ENCODE measurements at places on chromosomes 12 and 14.

GRCh38 chr12:73629893-73630831 lies 907.5 kb upstream of the ATXN7L3B start:
- DNase-seq = no peak

- DNase-seq = no peak
Observed at GRCh38 chr14:92322516-92322915, 449 bp upstream of the SLC24A4 start.

GRCh38 chr14:55267820-55268219 lies 3.4 kb upstream of the FBXO34 start:
- DNase-seq = no peak

DNA sequence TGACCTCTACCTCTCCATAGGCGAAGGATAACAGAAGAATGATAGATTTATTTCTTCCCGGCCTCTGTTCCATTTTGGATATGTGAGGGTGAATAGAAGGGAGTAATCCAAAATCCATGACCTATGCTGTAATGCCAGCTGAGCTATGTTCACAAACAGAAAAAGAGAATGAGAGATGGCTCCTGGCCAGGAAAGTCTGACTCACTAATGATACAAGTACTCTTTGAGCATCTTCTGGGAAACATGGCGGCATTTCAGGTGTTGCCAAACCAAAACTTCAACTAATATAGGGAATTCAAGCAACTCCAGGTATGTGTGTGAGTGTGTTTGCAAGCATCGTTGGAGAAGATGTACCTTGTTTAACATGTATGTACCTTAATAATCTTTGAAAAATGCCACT lies 55.1 kb downstream of the MED13L start:
- peak; percentile 15 for DNase-seq

GRCh38 chr14:97491697-97492096 lies 694.5 kb downstream of the VRK1 start:
- no peak for DNase-seq

DNA sequence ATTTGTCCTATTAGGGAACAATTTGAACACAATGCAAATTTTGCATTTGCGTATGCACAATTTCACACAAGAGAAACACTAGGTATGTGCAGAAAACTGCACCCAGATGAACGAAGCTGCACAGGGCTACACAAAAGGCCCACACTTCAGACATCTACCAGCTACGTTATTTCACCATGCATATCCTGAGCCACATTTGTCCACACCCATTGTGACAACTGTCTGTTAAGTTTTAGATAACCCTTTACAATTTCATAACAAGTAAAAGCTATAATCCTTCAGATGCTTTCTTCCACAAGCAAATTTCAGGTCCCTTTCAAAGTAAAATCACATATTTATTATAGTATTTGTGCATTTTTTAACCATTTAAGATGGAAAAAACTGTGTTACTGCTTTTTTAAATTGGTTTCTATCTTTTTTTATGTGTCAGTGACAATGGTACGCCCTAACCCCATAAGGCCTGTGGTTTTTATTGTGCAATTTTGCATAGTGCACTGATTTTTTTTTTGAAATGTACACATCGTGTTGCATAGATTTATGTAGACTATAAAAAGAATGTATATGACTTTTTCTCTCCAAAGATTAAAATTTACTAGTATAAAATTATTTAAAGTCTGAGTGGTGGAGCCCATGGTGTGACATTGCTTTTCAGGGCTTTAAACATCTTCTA lies 87.8 kb upstream of the BTG1 start:
- DNase-seq = peak; percentile 60

GRCh38 chr14:68795597-68796417 lies 2.9 kb upstream of the ZFP36L1 start:
- peak; percentile 81 for DNase-seq

DNA sequence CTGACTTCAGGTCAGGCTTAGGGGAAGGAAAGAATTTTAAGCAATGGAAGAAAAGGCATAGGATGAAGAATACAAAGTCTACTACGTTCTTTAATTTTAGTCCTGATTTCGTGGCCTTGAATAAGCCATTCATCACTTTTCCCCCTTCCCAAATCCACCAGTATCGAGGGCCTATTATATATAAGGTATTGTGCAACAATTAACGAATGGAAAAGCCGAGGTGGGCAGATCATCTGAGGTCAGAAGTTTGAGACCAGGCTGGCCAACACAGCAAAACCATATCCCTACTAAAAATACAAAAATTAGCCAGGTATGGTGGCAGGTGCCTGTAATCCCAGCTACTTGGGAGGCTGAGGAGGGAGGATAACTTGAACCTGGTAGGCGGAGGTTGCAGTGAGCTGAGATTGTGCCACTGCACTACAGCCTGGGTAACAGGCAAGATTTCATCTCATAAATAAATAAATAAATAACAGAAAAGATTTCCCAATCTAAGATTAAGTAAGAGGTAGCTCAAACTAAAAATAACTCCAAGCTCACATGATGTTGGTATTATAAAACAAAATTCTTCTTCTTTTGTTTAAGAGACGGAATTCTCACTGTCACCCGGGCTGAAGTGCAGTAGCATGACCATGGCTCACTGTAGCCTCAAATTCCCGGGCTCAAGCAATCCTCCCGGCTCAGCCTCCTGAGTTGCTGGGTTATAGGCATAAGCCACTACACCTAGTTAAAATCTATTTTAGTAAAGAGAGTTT lies 58.3 kb upstream of the NR2C1 start:
- DNase-seq = peak; percentile 84

- peak; percentile 18 for DNase-seq
Observed at GRCh38 chr12:124720004-124720680, 143.5 kb downstream of the SCARB1 start.

- peak; percentile 53 for DNase-seq
Observed at GRCh38 chr12:8541562-8541961, 857 bp upstream of the CLEC4E start.

- DNase-seq = no peak
Observed at GRCh38 chr12:101116911-101117310, 93.1 kb downstream of the SLC5A8 start.

DNA sequence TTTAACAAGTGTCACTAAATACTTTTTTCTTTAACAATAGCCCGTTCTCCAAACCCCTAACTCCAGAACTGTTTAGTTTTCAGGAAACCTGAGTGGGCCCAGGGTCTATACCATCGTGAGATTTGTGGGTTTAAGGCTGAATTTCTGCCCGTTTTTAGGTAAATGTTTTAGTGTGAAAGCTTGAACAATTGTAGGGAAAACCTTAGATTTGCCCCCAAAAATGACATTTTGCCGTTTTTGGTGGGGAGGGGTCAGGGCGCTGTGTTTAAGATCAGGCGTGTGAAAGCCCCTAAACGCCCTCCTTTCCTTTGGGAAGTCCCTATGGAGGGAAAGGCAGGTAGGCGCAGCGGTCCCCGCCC lies 320 bp upstream of the PRPF39 start:
- DNase-seq = no peak

DNA sequence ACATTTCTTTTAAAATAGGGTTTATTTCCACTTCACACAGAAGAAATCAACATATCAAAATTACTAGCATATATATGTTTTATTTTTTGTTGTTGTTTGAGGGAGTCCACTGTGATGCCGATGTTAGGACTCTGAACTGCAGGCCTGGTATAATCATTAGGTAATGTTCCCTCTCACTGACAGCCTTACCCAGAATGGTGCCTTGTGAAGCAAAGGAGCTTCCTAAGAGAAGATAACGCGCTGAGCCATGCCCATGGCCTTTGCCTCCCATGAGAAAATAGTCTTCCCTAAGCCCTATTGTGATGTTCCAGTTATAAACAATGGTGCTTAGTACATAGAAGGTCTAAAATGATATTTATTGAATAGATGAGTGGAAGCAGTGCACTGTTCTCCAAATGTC lies 12.0 kb downstream of the GNG2 start:
- no peak for DNase-seq

GRCh38 chr12:94047781-94048567 lies 100.4 kb upstream of the PLXNC1 start:
- no peak for DNase-seq

GRCh38 chr14:69647213-69647612 lies 35.8 kb downstream of the SUSD6 start:
- no peak for DNase-seq

GRCh38 chr12:121753844-121754264 lies 39.6 kb downstream of the RHOF start:
- no peak for DNase-seq

- DNase-seq = no peak
Observed at GRCh38 chr12:101567918-101568317, 26.9 kb upstream of the MYBPC1 start.

DNA sequence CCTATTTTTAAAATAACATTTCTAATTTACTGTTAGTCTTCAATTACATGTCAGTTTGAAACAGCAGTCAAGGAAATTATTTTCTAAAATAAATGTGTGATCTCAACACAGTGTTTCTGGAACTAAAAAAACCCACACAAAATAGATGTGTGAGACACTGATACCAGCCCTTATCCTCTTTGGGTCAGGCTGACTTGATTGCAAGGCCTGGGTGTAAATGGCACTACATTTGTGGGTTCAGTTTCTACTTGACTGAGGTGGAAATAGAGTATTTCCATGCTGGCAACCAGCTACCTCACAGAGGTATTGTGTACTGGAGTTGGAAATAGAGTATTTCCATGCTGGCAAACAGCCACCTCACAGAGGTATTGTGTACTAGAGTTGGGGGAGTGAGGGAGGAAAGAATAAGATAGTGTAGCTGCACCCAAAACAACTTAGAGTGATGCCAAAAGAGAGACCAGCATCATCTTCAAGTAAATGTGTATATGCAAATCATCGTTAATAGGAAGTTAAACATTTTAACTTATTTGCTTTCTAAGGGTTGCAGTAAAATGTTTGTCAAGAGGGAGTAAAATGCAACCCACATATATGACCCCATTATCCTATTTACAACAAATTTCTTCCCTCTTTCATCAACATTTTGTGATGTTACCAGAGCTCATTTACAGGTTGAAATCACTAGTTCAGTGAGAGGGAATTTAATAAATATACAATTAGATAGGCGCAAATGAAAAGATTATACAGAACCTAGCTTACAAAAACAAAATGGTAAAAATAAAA lies 10.7 kb upstream of the LYZ start:
- DNase-seq = peak; percentile 71

DNA sequence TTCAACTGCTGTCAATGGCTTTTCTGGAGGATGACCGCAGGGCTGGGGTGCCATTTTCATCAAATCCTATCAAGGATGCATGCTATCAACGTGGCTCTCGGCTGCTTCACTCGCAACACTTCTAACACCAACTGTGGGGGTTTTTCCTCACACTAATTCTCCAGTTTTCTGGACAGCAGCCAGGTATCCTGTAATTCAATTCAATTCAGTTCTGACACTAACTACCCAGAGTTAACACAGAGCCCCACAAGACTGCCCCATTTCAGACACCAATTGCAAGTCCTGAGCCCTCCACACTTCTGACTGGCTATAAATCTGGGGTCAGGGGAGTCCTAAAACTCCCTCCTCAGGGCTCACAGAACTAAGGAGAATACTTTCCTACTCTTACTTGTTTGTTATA lies 55.3 kb upstream of the TMCC3 start:
- DNase-seq = no peak

DNA sequence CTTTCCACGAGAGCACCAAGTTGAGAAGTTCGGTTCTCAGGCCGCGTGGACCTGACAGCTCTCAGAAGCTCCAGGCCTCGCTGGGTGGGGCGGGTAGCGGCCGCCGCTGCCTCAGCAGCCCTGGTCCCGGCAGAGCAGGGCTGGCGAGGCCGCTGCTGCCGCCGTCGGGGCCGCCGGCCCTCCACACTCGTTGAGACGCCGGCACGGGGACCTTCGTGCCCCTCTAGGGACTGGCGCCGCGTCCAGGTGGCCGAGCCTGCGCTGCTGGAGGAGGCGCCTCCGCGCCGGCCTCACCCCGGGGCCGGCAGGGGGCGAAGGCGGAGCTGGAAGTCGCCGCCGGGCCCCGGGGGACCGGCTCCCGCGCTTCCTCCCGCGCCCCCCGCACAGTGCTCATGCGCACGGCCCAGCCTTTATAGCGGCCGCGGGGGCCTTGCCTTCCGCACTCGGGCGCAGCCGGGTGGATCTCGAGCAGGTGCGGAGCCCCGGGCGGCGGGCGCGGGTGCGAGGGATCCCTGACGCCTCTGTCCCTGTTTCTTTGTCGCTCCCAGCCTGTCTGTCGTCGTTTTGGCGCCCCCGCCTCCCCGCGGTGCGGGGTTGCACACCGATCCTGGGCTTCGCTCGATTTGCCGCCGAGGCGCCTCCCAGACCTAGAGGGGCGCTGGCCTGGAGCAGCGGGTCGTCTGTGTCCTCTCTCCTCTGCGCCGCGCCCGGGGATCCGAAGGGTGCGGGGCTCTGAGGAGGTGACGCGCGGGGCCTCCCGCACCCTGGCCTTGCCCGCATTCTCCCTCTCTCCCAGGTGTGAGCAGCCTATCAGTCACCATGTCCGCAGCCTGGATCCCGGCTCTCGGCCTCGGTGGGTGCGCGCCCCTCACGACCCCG lies at the start of gene COCH:
COCH (plus strand) TSS at position 440 of the 879 bp plus-strand sequence; CDS start at position 820, 380 bp downstream.
- DNase-seq = peak; percentile 24

- DNase-seq = no peak
Observed at GRCh38 chr12:4273273-4273651, 300 bp upstream of the CCND2 start.

DNA sequence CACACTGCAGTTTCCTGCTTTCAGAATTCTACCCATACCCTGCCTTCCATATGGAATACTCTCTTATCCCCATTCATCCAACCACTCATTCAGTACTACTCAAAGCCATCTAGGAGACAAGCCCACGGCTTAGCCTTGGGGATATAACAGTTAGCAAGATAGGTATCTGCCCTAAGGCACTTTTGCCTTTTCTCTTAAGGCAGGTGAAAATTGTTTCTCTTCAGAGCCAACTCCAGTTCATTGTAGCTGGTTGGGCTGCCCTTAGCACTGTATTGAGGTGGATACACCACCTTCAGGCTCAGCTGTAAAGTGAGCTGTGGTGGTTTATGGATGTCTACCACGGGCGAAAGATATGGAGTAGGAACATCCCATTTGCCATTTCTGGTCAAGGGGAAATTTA lies 729.7 kb upstream of the TBX3 start:
- DNase-seq = no peak

DNA sequence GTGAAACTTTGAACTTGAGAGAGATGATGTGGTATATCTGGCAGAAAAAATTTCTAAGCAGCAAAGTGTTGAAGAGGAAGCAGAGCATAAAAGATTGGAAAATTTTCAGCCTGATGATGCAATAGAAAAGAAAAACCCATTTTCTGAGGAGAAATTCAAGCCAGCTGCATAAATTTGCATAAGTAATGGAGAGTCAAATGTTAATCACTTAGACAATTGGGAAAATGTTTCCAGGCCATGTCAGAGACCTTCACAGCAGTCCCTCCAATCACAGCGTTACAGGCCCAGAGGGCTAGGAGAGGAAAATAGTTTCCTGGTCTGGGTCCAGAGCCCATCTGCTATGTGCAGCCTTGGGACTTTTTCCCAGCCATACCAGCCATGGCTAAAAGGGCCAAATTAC lies 469.0 kb upstream of the FOXG1 start:
- no peak for DNase-seq

DNA sequence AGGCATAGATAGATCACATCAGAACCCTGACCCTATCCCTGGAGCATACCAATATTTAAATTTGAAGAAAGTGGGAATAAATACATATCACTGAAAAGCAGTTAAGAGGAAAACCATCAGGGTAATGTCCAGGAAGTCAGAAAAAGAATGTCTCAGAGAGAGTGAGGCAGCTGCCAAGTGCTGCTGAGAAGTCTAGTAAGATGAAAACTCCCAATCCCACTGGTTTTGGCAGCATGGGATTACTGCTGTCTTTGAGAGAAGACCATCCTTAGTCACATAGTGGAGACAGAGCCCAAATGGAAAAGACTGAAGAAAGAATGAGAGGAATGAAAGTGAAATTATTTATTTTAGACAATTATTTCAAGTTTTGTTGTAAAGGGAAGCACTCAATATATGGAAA lies 11.5 kb upstream of the TSPAN8 start:
- no peak for DNase-seq
